Urinary bladder (tissue), 4 donors: ENCODE measurements at places on chromosomes 7 and 10. TPM values are rescaled to one million over a fixed set of nuclear protein-coding genes. Genes with fewer than 3 reads are reported as not detected.

DNA sequence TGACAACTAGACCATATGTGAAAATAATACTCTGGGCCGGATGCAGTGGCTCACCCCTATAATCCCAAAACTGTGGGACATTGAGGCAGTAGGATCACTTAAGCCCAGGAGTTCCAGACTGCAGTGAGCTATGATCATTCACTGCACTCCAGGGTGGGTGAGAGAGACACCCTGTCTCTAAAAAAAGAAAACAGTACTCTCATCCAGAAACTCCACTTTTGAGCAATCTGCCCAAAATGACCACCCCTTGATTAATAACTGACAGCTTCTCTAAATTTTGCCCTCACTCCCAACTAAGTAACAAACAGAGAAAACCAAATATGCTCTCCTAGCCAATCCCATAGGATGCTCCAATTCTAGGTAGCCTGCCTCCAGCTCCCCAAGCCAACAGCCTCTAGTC is 62.5 kb upstream of the AKR1E2 start:
- no peak for DNase-seq

DNA sequence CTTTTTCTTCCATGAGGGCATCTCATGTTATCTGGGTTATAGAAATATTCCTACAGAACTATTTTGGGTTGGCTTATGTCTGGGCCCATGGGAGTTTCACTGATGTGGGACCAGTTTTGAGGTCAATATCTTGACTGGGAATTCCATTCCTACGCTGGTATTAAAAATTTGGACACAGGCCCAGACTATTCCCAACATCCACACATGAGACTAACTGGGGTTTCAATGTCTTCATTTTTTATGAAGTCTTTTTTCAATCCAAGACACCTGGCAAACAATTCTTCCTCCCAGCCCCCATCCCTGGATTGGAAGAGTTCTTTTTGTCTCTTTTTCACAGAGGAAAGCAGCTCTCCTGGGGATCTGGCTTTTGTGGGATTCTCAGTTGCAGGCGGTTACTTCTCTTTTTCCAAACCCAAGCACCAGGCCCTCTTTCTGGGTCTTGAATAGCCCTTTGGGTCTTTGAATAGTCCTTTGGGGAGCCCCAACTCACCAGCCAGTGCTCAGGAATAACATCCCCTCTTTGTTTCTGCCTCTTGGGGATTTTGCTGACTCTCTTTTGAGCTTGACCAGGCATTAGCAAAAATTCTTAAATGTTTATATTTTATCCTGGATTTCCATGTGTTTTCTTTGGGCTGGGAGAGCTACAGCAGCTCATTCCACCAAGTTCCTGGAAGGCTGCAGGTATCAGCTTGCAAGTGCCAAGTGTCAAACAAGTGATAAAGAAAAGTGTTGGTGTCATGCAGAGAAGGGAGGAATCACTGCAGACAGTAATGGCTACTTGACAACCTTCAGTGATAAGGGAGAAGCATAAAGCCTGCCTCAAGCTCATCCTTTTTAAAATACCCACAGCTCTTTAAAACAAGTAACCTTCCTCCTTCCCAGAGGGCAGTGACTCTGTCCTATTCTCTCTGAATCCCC is 234.3 kb downstream of the ADAM12 start:
- DNase-seq, result no peak

DNA sequence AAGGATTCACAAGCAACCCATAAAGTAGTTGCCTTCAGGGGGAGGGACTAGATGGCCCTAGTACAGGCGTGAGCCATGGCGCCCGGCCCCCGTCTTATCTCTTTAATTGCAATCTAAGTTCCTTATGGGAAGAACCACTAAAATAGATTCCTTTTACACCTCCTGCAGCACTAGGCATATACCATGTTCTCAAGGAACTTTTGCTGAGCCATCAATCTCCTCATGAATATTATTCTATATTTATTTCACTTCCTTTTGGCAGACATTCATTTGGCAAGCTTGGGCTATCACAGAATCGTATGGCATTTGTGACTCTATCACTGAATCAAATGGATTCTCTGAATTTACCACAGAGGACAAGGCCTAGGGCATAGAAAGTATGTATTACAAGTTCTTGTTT is 14.8 kb upstream of the DNAJC12 start:
- DNase-seq, result no peak

- no peak for DNase-seq
These were observed 409.0 kb upstream of the MGMT start for GRCh38 chr10:129057856-129058663.

- DNase-seq, result no peak
These were observed 111.3 kb upstream of the CARD11 start for GRCh38 chr7:3154881-3155494.

- DNase-seq, result no peak
These were observed 71.3 kb upstream of the TES start for GRCh38 chr7:116139007-116139406.

- DNase-seq, result no peak
These were observed 31.7 kb downstream of the STAM start for GRCh38 chr10:17675638-17676037.

GRCh38 chr10:53071505-53072125 is 299.0 kb upstream of the MBL2 start:
- no peak for DNase-seq

DNA sequence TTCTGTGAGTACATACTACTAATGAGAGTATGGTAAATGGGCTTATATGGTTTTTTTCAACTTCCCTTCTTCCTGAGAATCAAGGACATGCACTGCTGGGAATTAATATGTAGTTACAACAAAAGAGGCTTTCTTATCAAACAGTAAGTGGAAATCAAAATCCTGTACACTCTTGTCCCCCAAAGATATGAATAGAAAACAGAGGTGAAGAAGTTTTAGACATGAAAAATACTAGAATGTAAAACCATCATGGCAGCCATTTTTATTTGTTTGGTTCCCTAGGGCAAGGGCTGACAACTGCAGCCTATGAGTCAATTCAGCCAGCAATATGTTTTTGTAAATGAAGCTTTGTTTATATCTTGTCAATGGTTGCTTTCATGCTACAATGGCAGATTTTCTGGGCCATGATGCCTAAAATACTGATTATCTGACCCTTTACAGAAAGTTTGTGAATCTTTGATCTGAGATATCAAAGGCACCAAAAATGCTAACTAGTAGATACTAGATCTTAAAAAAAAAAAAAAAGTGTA is 422.4 kb downstream of the PARD3 start:
- DNase-seq, result no peak

DNA sequence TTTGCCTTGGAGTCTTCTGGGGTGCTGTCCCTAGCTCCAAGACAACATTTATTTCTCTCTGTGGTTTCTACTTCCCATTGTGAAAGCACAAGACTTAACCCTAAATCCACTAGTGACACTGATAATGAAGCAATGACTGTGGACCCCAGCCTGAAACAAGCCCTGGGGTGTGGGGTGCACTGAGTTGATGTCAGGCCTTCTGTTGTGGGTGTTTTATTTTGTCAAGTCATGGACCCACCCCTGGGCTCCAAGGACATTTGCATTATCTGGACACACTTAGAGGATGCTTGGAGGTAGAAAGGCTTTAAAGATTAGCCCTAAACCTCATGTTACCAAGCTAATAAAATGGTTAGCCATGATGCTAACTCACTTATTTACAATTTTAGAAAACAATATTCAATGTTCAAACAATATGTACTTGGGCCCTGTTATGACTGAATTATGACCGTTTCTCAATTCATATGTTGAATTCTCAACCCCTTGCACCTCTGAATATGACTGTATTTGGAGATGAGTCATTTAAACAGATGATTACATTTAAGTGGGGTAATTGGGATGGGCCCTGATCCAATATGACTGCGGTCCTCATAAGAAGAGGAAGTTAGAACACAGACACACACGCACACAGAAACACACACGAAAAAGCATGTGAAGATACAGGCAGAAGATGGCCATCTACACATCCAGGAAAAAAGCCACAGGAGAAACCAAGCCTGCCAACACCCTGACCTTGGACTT is 137.2 kb upstream of the IGFBP3 start:
- no peak for DNase-seq

GRCh38 chr10:18109341-18109870 is 30.8 kb upstream of the CACNB2 start:
- no peak for DNase-seq

DNA sequence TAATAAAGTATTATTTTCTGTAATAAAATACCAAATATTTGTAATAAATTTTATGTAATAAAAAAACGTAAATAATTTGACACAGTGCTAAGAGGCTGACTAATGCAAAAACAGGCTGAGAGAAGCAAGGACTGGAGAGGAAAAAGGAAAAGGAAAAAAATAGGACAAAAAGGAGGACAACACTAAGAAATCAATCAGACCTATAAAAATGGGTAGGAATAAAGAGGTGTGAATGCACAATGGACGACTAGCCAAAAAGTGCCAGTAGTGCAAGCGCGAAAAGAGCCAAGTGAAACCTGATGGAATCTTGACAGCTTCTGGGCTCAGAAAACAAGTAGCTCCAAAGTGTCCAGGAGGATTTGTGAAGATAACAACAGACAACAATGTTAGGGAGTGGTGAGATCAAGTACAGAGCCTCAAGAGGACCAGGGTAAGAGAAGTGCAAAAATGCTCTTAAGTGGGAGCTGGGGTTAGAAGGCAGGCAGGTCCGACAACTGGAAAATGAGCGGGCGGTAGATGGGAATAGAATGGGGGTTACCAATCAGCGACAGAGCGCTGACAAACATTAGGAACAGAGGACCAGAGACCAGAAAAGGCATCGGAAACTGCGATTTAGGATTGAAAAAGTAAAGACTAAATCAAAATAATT is 1.2 kb downstream of the BRAF start:
- no peak for DNase-seq

DNA sequence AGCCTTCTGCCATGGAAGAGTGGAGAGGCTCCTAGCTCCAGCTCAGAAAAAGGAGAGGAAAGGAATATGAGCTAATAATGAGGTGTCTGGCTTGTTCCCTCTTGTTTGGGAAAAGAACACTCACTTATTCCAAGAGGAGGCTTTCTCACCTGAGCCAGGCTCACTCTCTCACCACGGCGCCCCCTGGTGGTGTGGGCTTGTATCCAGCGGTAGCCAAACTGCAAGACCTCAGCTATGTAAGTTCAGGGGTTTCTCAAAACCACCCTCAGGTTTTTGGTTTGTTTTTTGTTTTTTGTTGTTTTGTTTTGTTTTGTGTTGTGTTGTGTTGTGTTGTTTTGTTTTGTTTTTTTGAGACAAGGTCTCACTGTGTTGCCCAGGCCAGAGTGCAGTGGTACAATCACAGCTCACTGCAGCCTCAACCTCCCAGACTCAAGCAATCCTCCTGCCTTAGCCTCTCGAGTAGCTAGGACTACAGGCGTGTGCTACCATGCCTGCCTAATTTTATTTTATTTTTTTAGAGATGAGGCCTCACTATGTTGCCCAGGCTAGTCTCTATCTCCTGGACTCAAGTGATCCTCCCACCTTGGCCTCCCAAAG is 124.0 kb downstream of the TMEM130 start:
- DNase-seq, result no peak

GRCh38 chr10:119275085-119275484 is 67.7 kb downstream of the GRK5 start:
- no peak for DNase-seq

- DNase-seq, result no peak
These were observed 134.3 kb downstream of the ZMYND11 start for GRCh38 chr10:269440-270074.

DNA sequence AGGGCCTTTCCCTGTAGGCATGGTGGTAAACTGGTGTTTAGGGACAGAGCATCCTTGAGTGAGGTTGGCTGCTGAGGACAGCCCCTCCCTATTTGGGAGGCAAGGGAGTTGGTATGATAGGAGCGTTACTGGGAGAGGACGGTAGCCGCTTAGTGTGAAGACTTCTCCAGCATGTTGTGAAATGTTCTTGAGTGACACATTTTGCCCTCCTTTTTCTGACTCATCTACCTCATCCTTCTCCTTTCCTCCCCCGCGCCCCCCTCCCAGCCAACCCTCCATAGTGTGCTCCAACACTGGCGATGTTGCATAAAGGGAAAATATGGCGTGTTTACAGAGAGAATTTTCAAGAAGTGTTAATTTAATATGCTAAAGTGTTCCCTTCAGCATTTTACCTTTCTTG is 645.0 kb upstream of the GALNT17 start:
- DNase-seq, result no peak

DNA sequence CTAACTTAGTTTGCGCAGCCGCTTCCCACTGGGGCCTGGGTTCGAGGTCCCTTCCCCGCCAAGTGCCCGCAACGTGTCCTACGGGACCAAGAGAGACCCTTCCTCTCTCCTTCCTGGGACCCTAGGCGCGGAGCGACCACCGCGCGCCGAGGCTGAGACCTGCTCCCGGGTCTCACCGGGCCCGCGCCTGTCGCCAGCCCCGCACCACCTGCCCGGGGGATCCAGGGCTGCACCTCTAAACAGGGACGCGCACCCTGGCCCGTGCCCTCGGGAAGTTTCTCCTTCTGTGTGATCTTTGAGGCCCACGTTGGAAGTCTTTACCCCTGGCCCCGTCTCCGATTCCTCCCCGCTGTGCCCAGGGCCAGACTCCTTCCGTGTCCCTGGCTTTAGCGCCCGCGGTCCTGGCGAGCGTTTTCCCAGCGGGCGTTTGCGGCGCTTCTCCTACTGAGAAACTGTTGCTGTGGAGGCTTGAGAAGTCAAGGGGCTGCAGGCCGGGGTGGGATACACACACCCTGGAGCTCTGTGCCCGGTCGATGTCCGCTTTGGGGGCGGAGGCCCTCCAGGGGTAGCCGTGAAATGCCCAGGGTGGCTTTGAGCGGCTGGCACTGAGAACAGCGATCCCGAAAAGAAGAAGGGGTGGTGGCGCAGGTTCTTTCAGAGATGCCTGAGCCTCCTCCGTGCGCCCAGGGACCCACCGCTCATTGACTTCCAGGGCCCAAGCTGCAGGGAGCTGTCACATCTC is 575 bp downstream of the PLPP4 start:
- DNase-seq, result no peak

DNA sequence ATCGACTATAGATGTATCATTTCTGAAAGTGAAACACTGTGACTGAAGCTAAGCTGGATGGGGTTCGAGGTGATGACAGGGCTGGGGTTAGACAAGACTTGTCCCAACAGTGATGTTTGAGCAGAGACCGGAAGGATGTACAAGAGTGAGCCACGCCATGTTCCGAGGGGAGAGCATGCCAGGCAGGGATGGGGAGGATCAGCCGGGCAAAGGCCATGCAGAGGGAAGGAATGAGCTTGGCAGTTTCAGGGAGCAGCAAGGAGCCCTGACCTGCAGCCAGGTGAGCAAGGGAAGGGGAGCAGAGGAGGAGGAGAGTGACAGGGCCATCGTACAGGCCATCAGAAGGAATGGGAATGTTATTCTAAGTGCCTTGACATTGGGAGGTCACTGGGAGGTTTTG is 114.9 kb upstream of the GPR26 start:
- DNase-seq, result no peak

Gene ANKIB1
- 70.1 TPM for total RNA-seq

Gene TUBAL3
- total RNA-seq, result 0.16 TPM

Gene ASIC3
- total RNA-seq, result 1.1 TPM

Gene RASA4
- total RNA-seq, result 30.9 TPM
